ENCODE measurements at places on chromosomes 1 and 21. TPM values are rescaled to one million over a fixed set of nuclear protein-coding genes. Genes with fewer than 3 reads are reported as not detected.

DNA sequence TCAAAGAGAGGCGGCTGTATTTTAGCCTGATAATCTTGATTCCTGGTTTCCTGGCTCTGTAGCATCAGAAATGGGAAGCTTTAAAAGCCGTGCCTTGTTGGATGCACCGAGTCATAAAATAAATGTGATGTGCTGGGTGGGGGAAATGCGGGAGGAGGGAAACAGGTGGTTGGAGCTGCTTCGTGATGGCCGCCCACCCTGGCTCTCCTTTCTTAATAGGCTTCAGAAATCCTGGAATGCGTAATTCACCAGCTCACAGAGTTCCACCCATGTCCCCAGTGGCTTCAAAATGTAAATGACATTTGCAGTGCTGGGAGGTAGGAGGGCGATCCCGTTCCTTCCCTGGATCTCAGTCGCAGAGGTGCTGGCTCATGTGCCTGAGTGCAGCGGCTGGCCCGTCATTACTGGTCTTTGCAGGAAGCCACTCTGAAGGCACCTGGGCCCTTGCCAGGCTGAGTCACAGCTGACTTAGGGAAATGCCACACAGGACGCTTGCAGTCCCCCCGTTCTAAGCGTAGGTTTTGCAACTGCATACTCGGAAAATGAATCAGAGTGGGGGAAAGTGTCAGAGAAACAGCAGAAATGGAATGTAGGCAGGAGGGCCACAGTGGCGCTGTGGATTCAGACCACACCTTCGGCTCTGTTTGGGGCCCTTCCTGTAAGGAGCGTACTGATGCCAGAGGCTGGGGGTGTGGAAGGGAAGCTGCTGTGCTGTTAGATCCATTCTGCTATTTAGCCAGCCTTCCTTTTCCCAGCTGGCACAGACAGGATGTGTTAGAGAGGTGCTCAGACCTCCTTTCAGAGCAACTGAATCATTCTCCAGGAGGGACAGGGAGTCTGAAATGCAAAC is 37.6 kb downstream of the GALNT2 start:
- DNase-seq: peak; percentile 100
- H3K27me3 ChIP-seq: no peaks in the 10 kb centered on the region
- H3K36me3 ChIP-seq: no peaks in the 10 kb centered on the region
- peaks cover 65% of the 10 kb centered on the region for H3K4me1 ChIP-seq
- H3K4me3 ChIP-seq: peak overlapping the region; percentile 2

DNA sequence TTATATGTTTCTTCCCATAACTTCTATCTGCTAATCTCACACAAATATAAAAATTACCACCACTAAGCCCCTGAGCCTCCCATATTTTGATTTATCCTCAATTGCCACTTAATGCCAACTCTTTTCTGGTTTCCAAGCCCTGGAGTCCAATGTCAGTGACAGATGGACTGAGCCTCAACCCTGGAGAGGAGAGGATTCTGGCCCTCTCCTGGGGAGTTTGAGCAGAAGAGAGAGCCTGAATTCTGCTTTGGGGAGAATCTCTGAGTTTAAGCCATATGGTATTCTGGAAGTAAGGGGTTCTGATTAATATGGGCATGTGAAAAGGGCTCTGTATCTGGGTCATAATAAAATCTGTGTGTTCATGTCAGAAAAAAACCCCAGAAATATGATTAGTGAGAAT is 8.5 kb downstream of the CADM3 start:
- no peak overlapping the region for H3K27ac ChIP-seq
- no peaks in the 10 kb centered on the region for H3K27me3 ChIP-seq
- no peak for DNase-seq
- H3K4me1 ChIP-seq: no peaks in the 10 kb centered on the region
- no peaks in the 10 kb centered on the region for H3K36me3 ChIP-seq

- no peaks in the 10 kb centered on the region for H3K36me3 ChIP-seq
- no peak for DNase-seq
- no peak overlapping the region for H3K27ac ChIP-seq
- H3K27me3 ChIP-seq: no peaks in the 10 kb centered on the region
Observed at GRCh38 chr1:216306830-216307229, 116.4 kb downstream of the USH2A start.

GRCh38 chr1:93703643-93704042 is 22.0 kb upstream of the BCAR3 start:
- H3K27ac ChIP-seq: no peak overlapping the region
- no peak overlapping the region for H3K4me3 ChIP-seq
- DNase-seq: no peak
- H3K4me1 ChIP-seq: no peaks in the 10 kb centered on the region
- no peaks in the 10 kb centered on the region for H3K27me3 ChIP-seq

GRCh38 chr1:31742462-31743212 is 21.5 kb downstream of the ADGRB2 start:
- no peak overlapping the region for H3K27ac ChIP-seq
- no peak for DNase-seq
- no peaks in the 10 kb centered on the region for H3K27me3 ChIP-seq
- H3K36me3 ChIP-seq: no peaks in the 10 kb centered on the region
- no peak overlapping the region for H3K4me3 ChIP-seq

- DNase-seq: no peak
Observed at GRCh38 chr1:59552007-59552406, 255.1 kb downstream of the FGGY start.

DNA sequence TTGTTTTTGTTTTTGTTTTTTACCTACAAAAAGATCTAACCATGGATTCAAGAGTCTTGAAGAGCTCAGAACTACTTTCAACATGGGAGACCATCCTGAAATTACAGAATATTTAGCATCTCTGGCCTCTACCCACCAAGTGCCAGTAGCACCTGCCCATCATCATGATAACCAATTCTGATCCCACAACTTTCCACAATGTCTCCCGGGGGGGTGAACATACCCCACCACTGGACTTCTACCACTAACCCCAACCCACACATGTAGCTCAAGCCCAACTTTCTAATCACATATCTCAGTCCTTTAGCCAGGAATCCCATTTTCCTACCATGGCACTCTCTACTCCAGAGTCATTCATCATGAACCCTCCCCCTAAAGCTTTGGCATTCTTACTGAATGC is 15.7 kb upstream of the IFNAR2 start:
- no peak overlapping the region for H3K27ac ChIP-seq
- no peaks in the 10 kb centered on the region for H3K27me3 ChIP-seq
- no peaks in the 10 kb centered on the region for H3K36me3 ChIP-seq
- H3K4me1 ChIP-seq: no peaks in the 10 kb centered on the region

DNA sequence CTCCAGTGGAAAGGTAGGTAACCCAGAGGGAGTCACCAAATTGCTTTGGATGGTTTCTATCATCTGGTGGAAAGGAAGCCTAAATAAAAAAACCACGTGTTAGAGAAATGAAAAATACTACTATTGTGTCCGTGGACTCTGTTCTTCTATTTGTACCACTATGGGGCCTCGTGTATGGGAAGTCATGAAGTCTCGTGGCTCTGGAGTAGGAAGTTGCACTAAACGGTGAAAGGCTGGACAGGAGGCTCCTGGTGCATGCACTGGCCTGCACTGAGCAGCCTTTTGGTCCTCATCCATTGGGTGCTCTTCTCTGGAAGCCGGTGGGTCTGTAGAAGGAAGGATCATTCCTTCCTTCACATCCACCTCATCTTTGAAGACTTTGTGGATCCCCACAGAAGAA is 17.0 kb downstream of the F3 start:
- H3K36me3 ChIP-seq: no peaks in the 10 kb centered on the region
- no peak for DNase-seq
- no peaks in the 10 kb centered on the region for H3K27me3 ChIP-seq
- H3K4me3 ChIP-seq: no peak overlapping the region
- H3K4me1 ChIP-seq: no peaks in the 10 kb centered on the region

- no peak for DNase-seq
- no peak overlapping the region for H3K4me3 ChIP-seq
- H3K36me3 ChIP-seq: no peaks in the 10 kb centered on the region
- H3K27me3 ChIP-seq: no peaks in the 10 kb centered on the region
Observed at GRCh38 chr1:116309090-116309870, 63.8 kb upstream of the ATP1A1 start.

GRCh38 chr1:14495381-14495780 is 103.1 kb upstream of the KAZN start:
- H3K36me3 ChIP-seq: no peaks in the 10 kb centered on the region
- H3K27ac ChIP-seq: no peak overlapping the region
- no peak for DNase-seq
- no peaks in the 10 kb centered on the region for H3K27me3 ChIP-seq

DNA sequence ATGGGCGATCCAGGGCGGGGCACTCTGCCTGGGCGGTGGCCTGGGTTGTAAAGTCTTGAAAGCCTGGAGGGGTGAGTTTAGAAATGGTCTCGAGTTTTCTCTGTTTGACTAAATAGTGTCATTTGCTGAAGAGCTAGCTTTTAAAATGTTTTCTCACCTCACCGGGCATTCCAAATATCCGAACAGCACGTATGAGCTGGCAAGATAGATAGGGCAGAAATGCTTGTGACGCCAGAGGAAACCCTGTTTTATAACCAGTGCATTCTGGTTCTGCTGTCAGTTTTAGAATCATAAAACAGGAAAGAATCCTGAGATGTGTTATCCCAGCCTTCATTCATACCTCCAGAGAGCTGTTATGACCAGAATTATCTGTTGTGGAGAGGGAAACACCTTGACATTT is 725 bp downstream of the RTCA start:
- peak overlapping the region; percentile 98 for H3K4me3 ChIP-seq
- no peaks in the 10 kb centered on the region for H3K27me3 ChIP-seq
- peak overlapping the region; percentile 84 for H3K27ac ChIP-seq
- no peak for DNase-seq
- peaks cover 3% of the 10 kb centered on the region for H3K4me1 ChIP-seq
- H3K36me3 ChIP-seq: peaks cover 26% of the 10 kb centered on the region

CNIH4 gene
- total RNA-seq: 26.9 TPM

GRCh38 chr1:8913457-8913856 is 32.2 kb upstream of the CA6 start:
- H3K4me3 ChIP-seq: no peak overlapping the region
- no peaks in the 10 kb centered on the region for H3K36me3 ChIP-seq
- no peaks in the 10 kb centered on the region for H3K4me1 ChIP-seq
- no peaks in the 10 kb centered on the region for H3K27me3 ChIP-seq

- peak overlapping the region; percentile 43 for H3K4me3 ChIP-seq
- H3K27ac ChIP-seq: peak overlapping the region; percentile 68
- H3K27me3 ChIP-seq: no peaks in the 10 kb centered on the region
- H3K36me3 ChIP-seq: no peaks in the 10 kb centered on the region
- H3K4me1 ChIP-seq: no peaks in the 10 kb centered on the region
Observed at GRCh38 chr1:119080586-119080985, 59.9 kb downstream of the WARS2 start.

DNA sequence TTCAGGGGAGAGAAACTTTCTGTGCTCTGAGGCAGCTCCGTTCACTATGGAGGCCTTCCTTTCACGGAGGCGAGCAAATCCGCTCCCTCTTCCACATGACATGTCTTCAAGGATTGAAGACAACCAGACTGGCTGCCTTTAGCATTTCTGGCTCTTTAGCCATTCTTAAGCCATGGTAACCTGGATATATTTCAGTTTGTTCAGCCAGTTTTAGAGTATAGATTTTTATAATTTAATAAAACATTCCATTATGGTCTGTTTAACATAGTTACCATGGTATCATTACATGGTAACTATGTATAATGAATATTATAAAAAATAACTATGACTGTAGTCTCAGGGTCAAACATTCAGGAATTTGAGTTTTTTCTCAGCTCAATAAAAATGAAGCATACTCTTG is 54.2 kb upstream of the NFIA start:
- no peak for DNase-seq
- H3K27me3 ChIP-seq: no peaks in the 10 kb centered on the region
- no peaks in the 10 kb centered on the region for H3K36me3 ChIP-seq
- no peak overlapping the region for H3K27ac ChIP-seq
- no peak overlapping the region for H3K4me3 ChIP-seq

DNA sequence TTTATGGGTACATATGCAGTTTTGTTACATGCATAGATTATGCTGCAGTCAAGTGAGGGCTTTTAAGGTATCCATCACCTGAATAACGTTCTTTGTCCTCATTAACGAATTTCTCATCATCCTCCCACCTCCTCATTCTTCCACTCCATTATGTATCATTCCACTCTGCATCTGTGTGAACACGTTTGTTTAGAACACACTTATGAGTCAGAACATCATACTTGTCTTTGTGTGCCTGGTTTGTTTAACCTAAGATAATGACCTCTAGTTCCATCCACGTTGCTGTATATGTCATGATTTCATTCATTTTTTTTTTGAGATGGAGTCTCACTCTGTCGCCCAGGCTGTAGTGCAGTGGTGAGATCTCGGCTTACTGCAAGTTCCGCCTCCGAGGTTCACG is 6.7 kb upstream of the MPC2 start:
- no peaks in the 10 kb centered on the region for H3K27me3 ChIP-seq
- no peaks in the 10 kb centered on the region for H3K4me1 ChIP-seq
- H3K27ac ChIP-seq: no peak overlapping the region
- DNase-seq: no peak
- H3K4me3 ChIP-seq: no peak overlapping the region

CRYAA gene
- total RNA-seq: not detected

CLDN14 gene
- total RNA-seq: not detected

DNA sequence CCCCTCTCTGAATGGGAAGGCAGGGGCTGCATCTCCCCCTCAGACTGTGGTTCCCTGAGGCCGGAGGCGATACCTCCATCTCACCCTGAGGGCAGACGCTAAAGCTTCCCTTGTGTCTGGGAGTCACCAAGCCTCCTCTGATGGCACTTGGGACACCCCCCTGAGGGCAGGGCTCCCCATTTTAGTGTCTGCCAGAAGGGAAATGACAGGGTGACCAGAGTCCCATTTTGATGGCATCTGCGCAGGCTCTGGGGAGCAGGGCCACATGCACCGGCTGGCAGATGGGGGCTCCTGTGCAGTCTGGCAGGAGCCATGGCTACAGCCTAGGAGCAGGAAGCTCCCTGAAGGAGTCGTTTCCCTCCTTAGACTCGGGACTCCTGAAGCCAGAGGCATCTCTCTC is 1.7 kb downstream of the S100A2 start:
- no peaks in the 10 kb centered on the region for H3K27me3 ChIP-seq
- no peak overlapping the region for H3K4me3 ChIP-seq
- H3K27ac ChIP-seq: peak overlapping the region; percentile 94
- H3K36me3 ChIP-seq: no peaks in the 10 kb centered on the region
- DNase-seq: no peak

IVL gene
- total RNA-seq: not detected

FMO2 gene
- total RNA-seq: 90.3 TPM

- H3K27ac ChIP-seq: no peak overlapping the region
- H3K36me3 ChIP-seq: peaks cover 41% of the 10 kb centered on the region
- H3K4me1 ChIP-seq: peaks cover 21% of the 10 kb centered on the region
- no peak for DNase-seq
Observed at GRCh38 chr1:248843687-248844086, 5.7 kb downstream of the ZNF672 start.

SERPINC1 gene
- total RNA-seq: 3.7 TPM

DNA sequence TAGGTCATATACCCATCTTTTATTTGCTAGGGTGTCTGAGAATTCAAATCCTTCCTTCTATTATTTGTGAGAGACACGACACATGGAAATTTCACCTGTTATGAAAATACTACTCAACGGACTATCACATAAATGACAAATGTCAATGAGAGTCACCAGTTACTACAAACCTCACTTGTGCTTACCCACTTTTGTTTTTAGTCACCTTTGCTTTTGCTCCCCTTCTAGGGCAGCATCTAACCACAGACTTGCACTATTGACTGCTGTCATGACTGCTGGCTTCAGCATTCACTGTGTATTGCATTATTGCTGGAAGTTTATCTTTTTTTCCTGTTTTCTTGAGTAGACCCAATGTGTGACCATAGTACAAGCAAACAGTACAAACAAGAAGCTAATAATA is 1048.0 kb downstream of the PLA2G4A start:
- H3K27ac ChIP-seq: no peak overlapping the region
- H3K36me3 ChIP-seq: no peaks in the 10 kb centered on the region
- DNase-seq: no peak
- no peak overlapping the region for H3K4me3 ChIP-seq
- no peaks in the 10 kb centered on the region for H3K27me3 ChIP-seq

GPR3 gene
- total RNA-seq: 2.0 TPM

DISP3 gene
- total RNA-seq: not detected
